Fibroblast of skin of scalp (primary cell): ENCODE measurements at places on chromosomes 12 and 14.

- DNase-seq = peak; percentile 16
Measured at GRCh38 chr12:106416273-106416672, 58.7 kb downstream of the POLR3B start.

DNA sequence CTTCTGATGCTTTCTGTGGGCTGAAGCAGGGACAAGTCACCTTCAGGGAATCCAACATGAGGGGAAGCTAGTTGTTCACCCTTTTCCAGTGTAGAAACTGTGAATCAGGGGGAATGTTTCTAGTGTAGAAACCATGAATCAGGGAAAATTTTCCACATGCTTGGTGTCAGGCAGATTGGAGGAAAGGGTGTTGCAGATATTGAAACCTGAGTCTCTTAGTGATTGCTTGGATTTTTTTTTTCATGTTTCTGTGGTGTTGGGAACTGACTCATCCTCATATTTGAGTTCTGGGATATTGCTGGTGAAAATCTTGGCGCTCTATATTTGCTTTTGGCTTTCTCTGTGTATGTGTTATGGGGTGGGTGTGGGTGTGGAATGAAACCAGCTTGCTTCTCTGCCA, 144.5 kb upstream of the FBXO33 start:
- peak; percentile 35 for DNase-seq

DNA sequence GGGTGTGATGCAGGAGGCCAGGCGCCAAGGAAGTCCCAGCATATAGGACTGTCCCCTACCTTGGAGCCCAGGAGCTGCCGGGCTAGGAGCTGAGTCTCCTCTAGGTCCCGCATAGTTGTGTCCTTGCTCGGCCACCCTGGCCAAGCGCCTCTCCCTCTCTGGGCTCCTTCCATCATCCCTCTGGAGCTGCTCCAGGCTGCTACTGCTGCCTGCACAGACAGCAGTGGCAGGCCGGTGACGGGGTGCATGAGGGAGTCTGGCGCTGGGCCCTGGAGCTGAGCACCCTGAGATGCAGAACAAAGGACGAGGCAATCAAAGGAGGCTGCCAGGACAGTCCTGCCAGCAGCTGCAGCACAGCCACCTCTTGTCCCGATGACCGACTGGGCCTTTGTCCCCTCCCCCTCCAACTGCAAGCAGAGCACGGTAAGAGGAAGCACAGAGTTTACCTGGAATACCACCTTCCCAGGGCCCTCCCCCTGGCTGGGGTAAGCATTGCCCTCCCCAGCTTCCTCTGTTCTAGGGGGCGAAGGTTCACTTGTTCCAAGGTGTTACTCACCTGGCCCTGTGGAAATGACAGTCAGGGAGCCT, 10.4 kb downstream of the DTX1 start:
- DNase-seq = no peak

DNA sequence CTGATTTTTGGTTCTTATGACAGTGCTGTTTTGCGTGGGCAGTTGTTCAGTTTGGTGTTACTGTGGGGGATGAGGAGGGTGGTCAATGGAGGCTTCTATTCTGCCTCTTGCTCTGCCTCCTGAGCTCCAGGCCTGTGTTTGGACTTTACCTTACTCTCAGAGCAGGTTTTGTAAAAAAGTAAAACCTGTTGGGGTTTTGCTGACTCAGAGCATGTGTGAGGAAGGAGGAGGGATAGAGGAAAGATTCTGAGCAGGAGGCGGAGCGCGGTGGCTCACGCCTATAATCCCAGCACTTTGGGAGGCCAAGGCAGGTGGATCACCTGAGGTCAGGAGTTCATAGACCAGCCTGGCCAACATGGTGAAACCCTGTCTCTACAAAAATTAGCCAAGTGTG, 6.7 kb downstream of the A2ML1 start:
- no peak for DNase-seq

- no peak for DNase-seq
Measured at GRCh38 chr12:65125975-65126374, 4.9 kb upstream of the WIF1 start.

DNA sequence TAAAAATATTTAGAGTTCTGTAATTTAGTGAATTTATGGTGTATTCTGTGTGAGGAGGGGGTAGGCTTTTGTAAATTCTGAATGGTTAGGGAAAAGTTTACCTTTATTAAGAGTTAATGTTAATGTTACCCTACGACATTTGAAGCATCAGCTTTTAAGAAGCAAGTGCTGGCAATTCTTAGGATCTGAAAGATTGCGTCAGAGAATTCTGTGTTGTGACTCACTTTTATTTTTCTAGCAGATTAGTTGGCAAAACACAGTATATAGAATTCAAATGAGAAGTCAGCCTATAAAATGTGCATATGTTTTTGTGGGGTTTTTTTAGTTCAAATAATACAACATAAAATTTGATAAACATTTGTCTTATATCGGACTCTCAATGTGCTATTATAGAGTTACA, 97.6 kb downstream of the RAD52 start:
- DNase-seq = peak; percentile 78

- peak; percentile 90 for DNase-seq
Measured at GRCh38 chr14:71380271-71380670, 473.0 kb downstream of the PCNX1 start.

DNA sequence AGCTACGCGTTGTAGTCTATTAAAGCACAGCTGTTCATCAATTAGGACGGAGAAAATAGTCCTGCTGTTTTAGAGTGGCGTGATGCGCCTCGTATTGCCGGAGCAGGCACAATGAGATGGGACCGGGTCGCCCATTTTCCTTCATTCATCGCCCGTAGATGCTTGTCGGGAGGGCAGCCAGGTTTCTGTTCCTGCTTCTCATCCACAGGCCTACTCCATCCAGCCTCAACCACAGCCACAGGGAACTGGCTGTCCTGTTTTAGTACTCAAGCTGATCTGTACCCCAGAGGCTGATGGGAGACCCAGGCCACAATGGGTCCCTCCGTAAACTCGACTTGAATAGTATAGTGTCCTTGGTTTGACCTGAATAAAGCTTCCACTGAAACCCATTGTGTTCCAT, 264.0 kb downstream of the VRK1 start:
- DNase-seq = no peak

- DNase-seq = no peak
Measured at GRCh38 chr14:96666088-96666487, 131.1 kb upstream of the VRK1 start.

DNA sequence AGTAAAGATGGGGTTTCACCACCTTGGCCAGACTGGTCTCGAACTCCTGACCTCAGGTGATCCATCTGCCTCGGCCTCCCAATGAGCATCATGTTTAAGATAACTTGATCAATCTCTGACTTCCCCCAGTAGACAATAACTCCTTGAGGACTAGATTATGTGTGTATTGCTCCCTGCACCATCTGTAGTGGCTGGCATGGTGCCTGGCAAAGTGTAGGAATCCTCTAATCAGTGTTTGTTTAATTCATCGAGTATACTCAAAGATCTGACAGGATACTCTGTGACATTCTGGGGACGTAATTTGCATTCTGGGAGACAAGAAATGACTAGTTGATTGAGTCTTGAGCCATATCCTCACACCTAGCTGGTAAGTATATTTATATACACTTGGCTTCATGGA, 873.5 kb upstream of the TMEM132C start:
- no peak for DNase-seq

DNA sequence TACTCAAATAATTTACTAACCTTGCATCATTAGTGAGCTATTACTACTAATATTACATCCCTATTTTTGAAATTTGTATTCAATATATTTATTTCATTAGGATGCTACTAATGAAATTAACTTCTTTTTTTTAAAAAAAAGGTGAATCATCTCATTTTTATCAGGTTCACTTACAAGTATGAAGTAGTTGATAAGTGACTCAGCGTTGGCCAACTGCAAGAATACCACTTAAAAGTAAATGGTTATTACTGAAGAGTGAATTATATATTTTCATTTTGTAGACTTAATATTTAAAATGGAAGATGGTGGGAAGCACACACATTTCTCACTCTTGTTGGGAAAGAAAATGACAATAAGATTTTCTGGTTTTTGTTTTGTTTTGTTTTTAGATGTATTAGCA, 19.6 kb downstream of the OR4N2 start:
- DNase-seq = no peak

GRCh38 chr14:65433157-65433556, 20.6 kb downstream of the FUT8 start:
- no peak for DNase-seq

DNA sequence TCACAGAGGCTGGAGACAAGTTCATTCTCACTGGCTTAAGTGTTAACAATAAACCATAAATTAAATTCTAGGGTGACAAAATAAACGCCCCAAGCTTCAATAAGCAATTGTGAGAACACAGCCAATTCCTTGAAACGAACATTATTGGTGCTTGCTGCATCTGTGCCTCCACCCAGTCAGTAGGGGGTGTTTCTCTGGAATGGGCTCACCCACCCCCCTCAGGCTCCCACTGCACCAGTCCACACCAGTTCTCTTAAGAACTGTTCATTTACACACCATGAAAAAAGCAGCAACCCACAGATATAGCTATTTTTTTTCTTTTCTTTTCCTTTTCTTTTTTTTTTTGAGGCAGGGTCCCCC, 34.7 kb downstream of the CDC42BPB start:
- peak; percentile 30 for DNase-seq

GRCh38 chr14:51478175-51478621, 173.5 kb upstream of the FRMD6 start:
- peak; percentile 75 for DNase-seq

GRCh38 chr14:104739546-104740516, 13.1 kb upstream of the SIVA1 start:
- no peak for DNase-seq

DNA sequence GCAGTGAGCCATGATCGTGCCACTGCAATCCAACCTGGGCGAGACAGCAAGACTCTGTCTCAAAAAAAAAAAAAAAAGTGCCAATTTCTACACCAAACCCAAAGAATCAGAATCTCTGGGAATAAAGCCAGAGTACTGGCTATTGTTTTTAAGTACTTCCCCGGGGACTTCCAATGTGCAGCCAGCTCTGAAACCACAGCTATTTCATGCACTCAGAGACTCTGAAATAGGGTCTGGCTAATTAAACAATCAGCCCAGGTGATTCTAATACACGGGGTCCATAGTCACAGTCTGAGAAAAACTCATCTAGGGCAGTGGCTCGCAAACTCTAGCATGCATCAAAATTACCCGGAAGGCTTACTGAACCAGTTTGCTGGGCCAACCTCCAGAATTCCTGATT, 56.3 kb downstream of the SIX6 start:
- peak; percentile 86 for DNase-seq

GRCh38 chr12:94187361-94187760, 39.0 kb downstream of the PLXNC1 start:
- no peak for DNase-seq

- no peak for DNase-seq
Measured at GRCh38 chr14:67416085-67416484, 4.1 kb upstream of the PLEK2 start.
